ENCODE measurements at places on chromosomes 11 and 22.

DNA sequence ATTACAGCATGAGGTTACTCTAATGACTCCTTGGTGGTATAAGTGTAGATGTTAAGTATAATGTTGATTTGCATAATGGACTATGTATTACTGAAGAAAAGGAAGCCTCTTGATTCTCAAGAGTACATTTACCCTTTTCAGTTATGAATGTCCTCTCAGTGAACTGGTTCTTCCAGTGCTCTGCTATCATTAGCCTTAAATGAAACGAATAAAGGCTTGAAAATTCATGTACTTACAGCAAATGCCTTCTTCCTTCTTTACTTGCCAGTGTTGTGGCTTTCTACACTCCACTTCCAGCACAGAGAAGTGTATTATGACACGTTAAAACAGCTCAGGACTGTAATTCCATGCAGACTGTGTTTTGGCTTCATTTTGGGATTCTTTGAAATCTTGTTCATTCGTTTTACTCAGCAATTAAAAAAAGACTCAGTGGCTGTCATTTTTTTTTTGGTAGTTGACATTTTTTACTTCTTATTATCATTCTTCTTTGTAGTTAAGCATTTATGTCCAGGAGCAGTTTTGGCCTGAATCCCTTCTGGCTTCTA, 96.9 kb downstream of the MTMR3 start:
- no peak for DNase-seq

DNA sequence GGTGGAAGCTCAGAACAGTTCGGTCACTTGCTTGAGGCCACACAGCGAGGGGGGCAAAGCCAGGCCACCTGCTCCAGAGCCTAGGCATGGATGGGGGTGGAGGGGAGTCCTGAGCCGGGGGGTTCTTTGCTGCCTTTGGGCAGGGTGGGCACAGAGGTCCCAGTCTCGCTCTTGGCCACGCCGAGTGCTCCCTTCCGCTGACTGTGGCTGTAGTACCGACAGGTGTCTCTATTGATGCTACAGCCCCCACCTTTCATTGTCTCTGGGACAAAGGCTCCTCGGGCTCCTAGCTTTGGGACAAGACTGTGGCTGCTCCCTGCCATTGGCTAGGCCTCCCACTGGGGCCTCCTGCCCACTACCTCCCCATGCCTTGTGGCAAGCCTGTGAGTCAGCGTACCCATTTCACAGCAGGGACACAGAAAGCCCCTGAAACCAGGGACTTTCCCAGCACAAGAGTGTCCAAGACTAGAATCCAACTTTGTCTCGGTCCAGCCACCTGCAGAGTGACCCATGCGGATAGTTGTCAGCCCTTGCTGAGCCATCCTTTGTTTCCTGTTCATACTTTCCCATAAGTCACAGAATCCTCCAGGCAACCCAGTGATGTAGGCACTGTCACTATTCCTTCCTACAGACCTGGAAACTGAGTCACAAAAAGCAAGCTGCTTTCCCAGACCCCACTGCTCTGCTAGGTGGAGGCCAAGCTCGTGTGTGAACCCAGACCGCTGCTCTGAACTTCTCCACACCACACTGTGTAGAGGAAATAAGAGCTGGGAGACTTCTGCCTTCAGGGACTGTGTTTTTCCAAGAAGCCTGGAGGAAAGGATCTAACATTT, 17.2 kb downstream of the MYEOV start:
- DNase-seq = no peak

DNA sequence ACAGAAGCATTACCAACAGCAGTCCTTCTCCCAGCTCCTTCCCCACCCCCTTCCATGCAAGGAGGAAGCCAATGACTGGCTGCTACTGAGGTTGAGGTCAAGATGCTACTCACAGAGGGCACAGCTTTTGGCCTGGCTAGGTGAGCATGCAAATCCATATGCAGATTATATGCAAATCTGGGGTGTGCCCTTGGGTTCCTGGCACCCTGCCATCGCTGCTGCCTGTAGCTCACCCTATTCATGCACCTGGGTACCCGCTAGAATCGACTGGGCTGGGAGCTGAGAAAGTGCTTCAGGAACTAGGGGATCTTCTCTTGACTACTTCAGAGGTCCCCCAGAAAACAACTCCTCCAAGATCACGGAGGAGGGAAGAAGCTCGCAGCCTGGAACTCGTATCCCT, 4.0 kb downstream of the DSCAML1 start:
- no peak for DNase-seq

- no peak for DNase-seq
These were observed 31.4 kb upstream of the ACR start for GRCh38 chr22:50706481-50707125.
